ENCODE measurements at places on chromosomes 3 and 15.

- no peak for DNase-seq
These were observed 14.5 kb upstream of the ZFYVE19 start for GRCh38 chr15:40792394-40792793.

- peak; percentile 80 for DNase-seq
These were observed at the start of gene SIDT1 for GRCh38 chr3:113531826-113532697. SIDT1 (plus strand) TSS chr3:113532555; CDS start chr3:113533022, 467 bp downstream.

DNA sequence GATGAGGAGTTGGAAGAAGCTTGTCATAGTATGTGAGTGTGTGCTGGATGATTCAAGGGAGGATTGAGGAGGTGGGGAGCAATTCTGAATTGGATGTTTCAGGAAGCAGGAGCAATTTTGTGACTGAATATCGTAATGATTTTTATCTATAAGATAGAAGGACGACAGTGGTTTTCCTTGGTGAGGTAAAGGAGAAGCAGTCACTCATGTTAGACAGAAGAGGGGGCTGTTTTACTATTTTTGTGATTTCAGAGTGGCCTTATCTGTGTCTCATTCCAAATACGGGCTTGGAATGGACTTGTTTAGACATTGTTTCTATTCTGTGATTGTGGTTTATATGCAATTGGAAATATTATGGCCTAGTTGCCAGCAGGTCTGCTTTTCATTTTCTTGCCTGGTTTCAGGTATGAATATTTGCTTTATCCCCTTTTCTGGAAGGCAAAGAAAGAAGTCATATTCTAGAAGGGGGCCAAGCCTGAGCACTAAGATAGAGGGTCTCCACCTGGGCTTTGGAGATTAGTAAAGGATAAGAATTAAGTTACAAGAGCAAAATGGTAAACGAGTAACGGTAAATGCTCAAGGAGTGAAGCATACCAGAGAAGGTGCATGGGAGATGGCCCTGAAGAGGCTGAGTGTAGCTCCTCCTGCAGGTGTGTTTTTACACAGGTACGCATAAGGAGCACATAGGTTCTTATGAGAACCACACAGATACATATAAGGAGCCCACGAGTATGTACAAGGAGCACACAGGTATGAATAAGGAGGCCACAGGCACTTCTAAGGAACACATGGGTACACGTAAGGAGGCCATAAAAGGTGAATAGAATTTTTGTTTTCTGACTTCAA lies 124.6 kb upstream of the KCNAB1 start:
- DNase-seq, result no peak

GRCh38 chr15:101272584-101272983 lies 4.7 kb downstream of the SELENOS start:
- DNase-seq, result no peak

GRCh38 chr15:55858661-55859060 lies 115.7 kb upstream of the PRTG start:
- DNase-seq, result no peak

GRCh38 chr3:62378311-62378789 lies 5.0 kb upstream of the FEZF2 start:
- no peak for DNase-seq

DNA sequence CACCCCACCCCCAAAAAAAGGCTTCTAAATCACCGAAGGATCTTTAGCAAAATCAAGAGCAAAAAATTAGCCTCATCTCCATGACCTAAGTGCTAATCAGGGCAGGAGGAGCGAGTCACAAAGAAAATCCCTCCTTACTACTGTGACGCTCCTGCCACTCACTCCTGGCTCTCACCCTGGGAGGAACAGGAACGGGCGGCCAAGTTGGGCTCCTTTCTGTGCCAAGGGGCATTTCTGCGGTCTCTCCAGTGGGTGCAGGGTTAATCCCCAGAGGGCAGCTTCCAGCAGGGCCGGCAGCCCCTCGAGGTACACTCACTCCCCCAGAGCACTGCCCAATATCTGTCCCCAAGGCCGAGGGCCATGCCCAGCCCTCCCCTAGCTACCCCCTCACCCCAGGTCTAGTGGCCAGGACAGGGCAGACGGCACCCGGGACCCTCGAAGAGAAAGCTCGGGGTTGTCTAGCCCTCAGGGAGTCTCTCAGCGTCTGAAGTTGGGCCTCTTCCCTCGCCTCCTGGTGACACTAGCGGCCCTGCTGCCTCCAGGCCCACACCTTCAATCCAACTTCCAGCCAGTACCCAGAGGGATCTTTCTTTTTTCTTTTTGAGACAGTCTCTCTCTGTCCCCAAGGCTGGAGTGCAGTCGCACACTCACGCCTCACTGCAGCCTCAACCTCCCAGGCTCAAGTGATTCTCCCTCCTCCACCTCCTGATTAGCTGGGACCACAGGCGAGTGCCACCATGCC lies 706 bp downstream of the CAV3 start:
- no peak for DNase-seq

DNA sequence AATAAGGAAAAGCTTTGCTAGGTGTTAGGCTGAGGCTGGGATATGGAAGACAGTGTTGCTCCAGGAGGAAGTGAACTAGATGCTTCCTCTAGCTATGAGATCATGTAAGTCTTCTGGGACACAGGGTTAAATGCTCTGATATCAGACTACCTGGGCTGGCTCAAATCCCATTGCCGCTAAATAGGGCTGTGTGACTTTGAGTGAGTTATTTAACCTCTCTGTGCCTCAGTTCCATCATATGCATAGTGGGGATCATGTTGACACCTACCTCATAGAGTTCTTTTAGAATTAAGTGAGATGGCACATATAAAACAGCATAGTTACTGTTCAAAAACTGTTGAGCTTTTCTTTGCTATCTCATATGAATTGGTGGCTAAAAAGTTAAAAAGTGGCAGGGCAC lies 12.6 kb downstream of the RPLP1 start:
- no peak for DNase-seq

DNA sequence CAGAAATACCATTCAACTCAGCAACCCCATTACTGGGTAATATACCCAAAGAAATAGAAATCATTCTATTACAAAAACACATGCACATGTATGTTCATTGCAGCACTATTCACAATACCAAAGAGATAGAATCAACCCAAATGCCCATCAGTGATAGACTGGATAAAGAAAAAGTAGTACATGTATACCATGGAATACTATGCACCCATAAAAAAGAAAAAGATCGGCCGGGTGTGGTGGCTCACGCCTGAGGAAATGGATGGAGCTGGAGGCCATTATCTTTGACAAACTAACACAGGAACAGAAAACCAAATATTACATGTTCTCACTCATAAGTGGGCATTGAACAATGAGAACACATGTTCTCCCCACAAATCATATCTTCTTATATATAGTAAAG lies 75.7 kb upstream of the TNFSF10 start:
- DNase-seq, result no peak

GRCh38 chr3:194130807-194131589 lies 5.0 kb upstream of the HES1 start:
- no peak for DNase-seq
